ENCODE measurements at places on chromosomes 2 and 18. TPM values are rescaled to one million over a fixed set of nuclear protein-coding genes. Genes with fewer than 3 reads are reported as not detected.
A peak's percentile ranks its signal among the peaks of the same experiment; 100 is the strongest.

Gene SRD5A2
- total RNA-seq, result 0.05 TPM

Gene ZBTB7C
- 0.39 TPM for total RNA-seq

GRCh38 chr2:192899466-192899865 is 704.7 kb upstream of the TMEFF2 start:
- no peaks in the 10 kb centered on the region for H3K36me3 ChIP-seq
- DNase-seq, result no peak
- H3K27me3 ChIP-seq, result no peaks in the 10 kb centered on the region
- H3K4me3 ChIP-seq, result no peak overlapping the region
- H3K4me1 ChIP-seq, result no peaks in the 10 kb centered on the region

Gene CFC1
- total RNA-seq, result not detected

Gene ADRA2B
- total RNA-seq, result 6.3 TPM

- H3K4me1 ChIP-seq, result peaks cover 9% of the 10 kb centered on the region
- DNase-seq, result no peak
- no peaks in the 10 kb centered on the region for H3K36me3 ChIP-seq
- no peak overlapping the region for H3K4me3 ChIP-seq
- no peak overlapping the region for H3K27ac ChIP-seq
These were observed 116.8 kb upstream of the EPC2 start for GRCh38 chr2:148527488-148528340.

Gene NMUR1
- total RNA-seq, result 0.44 TPM

- H3K36me3 ChIP-seq, result peaks cover 27% of the 10 kb centered on the region
- no peak overlapping the region for H3K4me3 ChIP-seq
- no peaks in the 10 kb centered on the region for H3K4me1 ChIP-seq
- peaks cover 7% of the 10 kb centered on the region for H3K27me3 ChIP-seq
These were observed 841.0 kb downstream of the RNF144A start for GRCh38 chr2:7758073-7758759.

DNA sequence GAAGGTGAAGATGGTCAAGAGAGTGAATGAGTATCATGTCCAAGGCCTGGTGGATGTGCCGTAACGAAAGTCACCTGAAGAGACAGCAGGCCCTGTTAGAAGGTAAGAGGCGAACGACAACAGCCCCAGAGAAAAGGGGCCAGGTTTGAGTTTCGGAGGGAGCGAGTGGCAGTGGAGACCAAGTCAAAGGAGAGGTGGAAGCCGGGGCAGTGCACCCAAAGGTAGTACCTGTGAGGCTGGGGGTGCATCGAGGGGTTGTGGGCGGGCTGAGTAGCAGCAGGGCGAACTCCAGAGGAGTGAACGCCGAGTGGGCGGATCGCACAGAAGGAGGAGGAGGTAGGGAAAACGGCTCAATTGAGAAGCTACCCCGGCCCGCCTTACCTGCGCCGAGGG is 358 bp downstream of the USP37 start:
- H3K27me3 ChIP-seq, result no peaks in the 10 kb centered on the region
- H3K27ac ChIP-seq, result peak overlapping the region; percentile 90
- H3K4me3 ChIP-seq, result peak overlapping the region; percentile 86
- DNase-seq, result no peak
- H3K4me1 ChIP-seq, result peaks cover 33% of the 10 kb centered on the region

Gene DNAJC5G
- 0.18 TPM for total RNA-seq

All from WTC11 (cell line).